ENCODE measurements at places on chromosomes 12 and 14.

GRCh38 chr12:71321531-71321930, 118.1 kb upstream of the LGR5 start:
- DNase-seq = no peak

- DNase-seq = no peak
These were observed 78.4 kb upstream of the NUDT4 start for GRCh38 chr12:93299262-93299846.

- no peak for DNase-seq
These were observed 49.4 kb downstream of the SLC15A5 start for GRCh38 chr12:16228067-16228466.

DNA sequence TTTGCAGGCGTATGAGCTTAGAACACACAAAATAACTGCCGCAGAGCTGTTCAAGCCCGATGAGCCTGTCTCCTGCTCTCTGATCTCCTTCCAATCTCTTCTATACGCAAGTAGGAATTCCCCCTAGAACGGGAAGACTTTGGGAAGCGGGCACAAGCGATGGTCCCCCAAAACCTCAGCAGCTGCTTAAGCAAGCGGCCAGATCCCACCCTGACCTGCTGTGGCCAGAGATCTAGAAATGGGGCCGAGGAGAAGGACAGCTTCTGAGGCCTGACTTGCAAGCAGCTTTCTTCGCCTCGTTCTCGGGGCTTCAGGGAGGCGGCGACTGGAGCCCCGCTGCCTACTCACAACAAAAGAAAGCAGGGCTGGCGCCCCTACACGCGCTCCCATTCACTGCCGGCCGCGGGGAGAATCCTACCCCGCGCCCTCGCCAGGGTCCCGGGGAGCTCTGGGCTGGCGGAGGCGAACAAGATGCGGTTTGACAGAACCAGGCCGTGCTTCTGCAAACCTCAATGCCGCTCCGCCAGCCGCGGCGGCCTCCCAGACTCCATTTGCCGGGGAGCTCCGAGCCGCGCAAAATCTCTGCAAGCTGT, 922 bp downstream of the TBX5 start:
- no peak for DNase-seq
